ENCODE measurements at places on chromosomes 6 and 20.

DNA sequence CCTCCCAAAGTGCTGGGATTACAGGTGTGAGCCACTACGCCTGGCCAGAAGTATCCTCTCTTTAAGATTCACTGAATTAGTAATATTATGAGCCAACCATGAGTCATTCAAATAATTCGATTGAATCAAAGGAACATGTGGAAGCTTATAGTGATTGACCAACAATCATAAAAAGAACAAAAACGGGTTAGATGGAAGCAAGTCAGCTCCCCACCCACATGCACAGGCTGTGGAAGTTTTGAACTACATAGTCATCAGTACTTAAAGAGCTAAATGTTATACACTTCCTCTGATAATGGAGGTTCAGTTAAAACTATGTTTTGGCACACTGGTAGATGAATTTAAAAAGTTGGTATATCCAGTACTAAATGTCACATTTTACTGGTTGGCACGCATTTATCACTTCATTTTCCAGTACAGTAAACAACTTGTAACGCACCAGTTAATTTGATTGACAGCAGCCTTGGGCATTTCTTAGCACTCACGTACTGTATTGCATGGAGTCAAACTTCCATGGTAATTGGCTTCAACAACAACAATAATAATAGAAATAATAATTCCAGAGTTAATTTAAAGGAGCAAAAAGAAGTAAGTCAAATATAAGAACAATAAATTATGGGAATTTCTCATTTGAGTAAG lies 1107.3 kb upstream of the MAP3K7 start:
- DNase-seq = no peak

DNA sequence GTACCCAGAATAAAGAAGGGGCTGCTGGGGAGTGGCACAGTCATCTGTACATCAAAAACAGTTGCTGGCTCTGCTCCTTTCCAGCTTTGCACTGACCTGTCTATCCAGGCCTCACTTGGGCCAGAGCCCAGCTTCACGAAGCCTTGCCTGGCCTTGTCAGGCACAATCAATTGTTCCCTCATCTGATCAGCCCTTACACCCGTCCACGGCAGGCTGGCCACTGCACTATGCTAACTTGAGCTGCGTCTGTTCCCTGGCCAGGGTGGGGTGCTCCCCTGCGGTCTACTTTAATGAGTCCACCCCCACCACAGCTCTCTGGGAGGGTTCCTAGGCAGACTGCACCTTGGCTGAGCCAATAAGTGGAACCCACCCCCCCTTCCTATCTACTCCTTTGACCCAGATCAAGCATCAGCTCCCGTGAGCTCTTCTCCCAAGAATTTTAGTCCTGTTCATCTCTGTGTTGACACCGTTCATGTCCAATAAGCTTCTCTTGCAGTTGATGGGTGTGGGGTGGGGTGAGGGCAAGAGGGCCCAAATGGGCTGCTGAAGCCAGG lies 74.3 kb upstream of the MLN start:
- no peak for DNase-seq

- DNase-seq = no peak
Observed at GRCh38 chr6:8279041-8279805, 156.1 kb downstream of the SLC35B3 start.

GRCh38 chr6:20680697-20681165 lies 146.5 kb downstream of the CDKAL1 start:
- no peak for DNase-seq

DNA sequence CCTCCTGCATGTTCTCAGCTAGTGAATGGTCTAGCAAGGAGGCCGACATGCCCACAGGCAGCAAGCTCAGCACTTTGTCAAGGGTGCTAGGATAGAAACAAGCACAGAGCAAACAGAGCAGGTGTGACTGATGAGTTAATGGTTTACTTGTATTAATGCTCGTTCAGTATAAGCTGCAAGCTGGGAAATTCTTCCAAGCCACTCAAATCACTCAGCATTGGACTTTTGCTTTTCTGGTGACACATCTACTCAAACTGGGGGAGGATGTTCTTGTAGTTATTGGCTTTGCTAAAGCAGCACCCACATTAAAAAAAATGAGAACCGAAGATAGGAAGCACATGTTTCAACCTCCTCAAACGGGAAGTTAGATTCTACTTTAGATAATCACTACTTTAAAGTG lies 43.1 kb upstream of the NEDD9 start:
- no peak for DNase-seq

GRCh38 chr6:49939993-49940498 lies 23.9 kb downstream of the DEFB114 start:
- no peak for DNase-seq

- DNase-seq = no peak
Observed at GRCh38 chr6:157534977-157535339, 154.0 kb downstream of the ZDHHC14 start.

DNA sequence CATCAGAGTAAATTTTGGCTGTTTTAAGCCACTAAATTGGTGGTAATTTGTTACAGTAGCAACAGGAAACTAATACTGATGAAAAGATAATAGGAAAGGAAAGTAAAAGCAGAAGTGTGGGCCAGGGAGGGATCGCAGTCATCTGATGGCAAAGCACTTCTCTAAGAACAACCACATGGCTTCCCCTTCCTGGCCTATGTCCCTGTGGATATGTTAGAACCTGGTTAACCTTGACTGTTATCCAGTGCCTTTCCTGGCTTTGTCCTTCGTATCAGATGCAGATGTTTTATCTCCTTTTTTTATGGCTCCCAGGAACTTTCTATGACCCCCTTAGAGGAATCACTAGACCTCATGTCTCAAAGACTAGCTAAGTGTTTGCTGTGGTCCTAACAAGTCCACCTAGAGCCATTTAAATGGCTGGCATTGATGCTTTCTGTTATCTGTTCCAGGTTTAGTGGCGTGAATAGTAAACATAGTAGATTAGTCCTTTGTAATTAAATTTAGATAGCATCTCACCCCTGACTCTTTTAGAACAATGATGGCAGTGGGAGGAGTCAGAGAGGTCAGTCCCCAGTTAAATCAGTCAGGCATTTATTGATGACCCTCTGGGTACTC lies 79.2 kb upstream of the PHACTR2 start:
- DNase-seq = peak; percentile 71

- DNase-seq = no peak
Observed at GRCh38 chr6:2665146-2666070, 85.3 kb downstream of the MYLK4 start.

GRCh38 chr6:98033617-98034016 lies 750.6 kb upstream of the MMS22L start:
- DNase-seq = no peak

- no peak for DNase-seq
Observed at GRCh38 chr6:13679996-13680395, 31.6 kb downstream of the RANBP9 start.

DNA sequence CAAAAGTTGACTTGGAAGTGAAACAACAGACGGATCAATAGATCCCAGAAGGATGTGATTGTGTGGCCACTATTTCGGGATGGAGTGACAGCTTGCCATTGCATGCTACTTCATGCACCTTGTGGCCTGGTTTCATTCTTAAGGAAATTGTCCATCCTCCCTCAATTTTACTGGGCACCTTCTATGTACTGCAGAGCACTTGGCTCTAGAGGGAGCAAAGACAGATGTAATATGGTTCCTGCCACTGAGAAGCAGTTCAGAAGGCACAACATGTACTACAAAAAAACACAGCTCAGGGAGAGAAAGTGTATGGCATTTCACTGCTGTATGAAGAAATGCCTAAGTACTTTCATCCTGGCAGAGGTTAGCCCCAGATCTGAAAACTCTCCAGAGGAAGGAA lies 91.9 kb downstream of the FOXA2 start:
- DNase-seq = no peak

GRCh38 chr6:7270320-7271204 lies 42.4 kb downstream of the SSR1 start:
- no peak for DNase-seq

GRCh38 chr6:106056746-106057390 lies 29.3 kb upstream of the PRDM1 start:
- DNase-seq = no peak

DNA sequence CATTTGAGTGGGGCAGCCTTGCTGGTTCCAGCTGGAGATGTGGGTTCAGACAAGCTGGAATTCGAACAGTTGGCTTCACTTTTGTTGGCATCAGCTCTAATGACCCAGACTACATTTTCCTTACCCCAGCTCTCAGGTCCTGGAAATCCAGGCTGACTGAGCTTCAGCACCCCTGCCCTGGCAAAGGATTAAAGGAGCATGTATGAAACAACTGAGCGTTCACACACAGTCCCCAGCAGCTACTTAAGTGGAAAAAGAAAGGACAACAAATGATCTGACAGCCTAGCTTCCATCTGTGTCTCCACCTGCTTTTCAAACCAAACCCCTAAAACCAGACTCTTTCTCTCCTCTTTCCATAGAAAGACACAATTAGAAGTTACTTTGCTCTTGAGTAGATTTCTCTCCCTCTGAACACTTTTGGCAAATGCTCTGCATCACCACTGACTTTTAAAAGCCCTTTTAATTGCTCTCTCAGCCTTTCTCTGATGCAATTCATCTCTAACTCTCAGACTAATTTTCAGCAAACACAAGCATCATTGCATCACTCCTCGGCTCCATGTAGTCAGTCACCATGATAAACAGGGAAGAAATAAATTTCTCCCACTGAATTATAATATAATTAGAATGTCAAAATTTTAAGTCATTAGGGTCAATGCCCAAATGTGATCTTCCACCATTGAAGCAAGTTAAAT lies 28.1 kb downstream of the ROS1 start:
- no peak for DNase-seq

DNA sequence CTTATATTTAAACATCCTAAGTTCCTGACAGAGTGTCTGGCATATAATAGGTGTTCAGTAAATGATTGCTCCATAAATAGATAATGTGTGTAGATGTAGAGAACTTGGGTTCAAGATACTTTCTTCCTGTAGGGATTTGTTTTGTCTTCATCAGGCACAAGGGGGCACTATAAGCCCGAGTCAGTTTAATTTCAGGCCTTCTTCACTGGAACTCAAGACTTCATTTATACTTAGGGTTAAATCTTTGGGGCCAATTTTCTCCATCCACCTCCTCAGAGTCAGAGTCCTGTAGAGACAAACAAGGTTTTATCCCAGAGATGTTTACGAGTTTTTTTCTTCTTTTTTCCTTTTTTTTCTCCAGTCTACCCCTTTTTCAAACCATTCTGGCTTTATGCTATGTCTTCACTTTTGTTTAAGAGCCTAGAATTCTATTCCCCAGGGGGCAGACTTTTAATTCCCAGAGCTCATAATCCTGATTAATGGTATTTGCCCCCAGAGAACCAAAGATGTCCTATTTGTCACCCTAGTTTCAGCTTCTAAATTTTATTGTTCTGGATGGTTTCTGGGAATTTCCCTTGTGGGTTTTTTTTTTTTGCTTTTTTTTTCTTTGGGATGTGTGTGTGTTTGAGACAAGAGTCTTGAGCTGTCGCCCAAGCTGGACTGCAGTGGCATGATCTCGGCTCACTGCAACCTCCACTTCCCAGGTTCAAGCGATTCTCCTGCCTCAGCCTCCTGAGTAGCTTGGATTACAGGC lies 88.4 kb downstream of the HFE start:
- DNase-seq = no peak

- DNase-seq = no peak
Observed at GRCh38 chr6:160142115-160142715, 20.6 kb downstream of the SLC22A1 start.

All from KG1 (cell line).